Activated T-helper 1 cell treated with anti-CD3 and anti-CD28 coated beads, Interleukin-2, amount 50 U/mL, for 16 hours (primary cell): ENCODE measurements at places on chromosomes 12 and 14.

DNA sequence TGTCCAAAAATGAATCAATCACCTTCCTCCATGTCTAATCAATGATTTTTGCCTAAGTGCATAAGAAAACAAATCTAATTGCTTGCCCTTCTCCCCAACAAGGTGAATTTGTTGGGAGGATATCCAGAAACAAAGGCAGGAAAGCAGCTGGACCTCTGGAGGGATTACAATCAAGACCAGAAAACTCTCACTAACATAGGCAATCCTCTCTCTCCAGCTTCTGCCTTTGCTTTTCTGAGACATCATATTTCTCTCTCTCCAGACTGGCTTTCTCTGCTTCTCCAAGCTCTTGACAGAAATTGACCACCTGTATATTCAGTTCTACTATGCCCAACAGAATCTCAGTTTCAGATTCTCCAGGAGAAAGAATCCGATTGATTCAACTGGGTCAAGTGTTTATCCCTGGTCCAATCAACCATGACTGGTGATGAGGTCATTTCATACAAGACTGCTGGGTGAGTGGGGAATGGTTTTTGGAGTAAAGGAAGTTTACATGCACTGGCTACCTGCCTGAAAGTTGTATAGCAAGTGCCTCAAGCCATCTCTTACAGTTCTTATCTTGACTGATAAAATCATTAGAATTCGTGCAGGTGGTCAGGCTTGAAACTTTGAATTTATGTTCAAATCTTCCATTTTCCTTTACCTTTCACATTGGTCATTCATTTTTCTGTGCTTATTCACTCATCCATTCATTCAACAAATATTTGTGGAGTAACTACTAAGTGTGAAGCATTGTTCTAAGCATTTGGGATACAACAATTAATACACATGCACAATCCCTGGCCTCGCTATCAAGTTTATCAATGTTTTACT is 22.2 kb upstream of the CFAP54 start:
- DNase-seq, result no peak

GRCh38 chr14:54348001-54348611 is 48.7 kb upstream of the CDKN3 start:
- DNase-seq, result no peak

GRCh38 chr12:120686151-120686689 is 729 bp upstream of the MLEC start:
- DNase-seq, result peak; percentile 95

DNA sequence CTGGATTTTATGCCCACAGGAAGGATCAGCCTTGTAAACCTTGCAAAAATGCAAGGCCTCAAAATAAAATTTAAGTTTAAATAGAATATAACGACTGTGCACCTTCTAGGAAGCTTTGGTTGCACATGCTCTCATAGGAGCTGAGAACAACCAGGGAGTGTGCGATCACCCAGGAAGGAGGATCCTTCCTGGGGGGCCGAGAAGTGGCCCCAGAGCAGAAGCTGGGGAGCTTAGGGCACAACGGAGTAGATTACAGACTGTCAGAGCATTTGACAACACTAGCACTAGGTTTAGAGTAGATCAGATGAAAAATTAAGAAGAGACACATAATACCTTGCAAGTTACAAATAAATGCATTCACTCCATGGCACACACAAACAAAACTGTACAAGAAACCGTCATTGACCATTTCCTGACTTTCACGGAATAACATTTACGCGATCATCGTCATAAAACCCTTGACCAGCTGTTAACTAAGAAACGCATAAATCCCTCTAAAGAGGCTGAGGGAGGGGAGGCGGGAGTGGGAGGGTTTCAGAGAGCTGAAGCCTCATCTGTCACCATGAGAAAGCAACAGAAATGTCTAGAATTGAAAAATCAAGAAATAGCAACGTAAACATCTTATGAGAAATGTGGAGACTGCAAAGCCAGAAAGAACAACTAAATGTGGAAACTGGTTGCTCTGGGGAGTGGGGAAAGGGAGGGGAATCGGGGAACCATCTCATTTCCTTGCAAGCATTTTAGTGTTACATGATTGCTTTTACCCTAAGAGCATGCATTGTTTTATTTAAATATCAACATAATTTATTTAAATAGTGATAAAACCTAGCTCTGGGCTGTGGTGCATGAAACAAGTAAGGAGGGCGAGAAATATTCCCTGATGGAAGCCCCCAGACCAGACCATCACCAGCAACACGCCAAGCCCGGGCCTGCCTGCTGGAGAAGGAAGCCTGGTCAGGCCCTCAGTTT is 13.1 kb upstream of the CCDC85C start:
- DNase-seq, result no peak

DNA sequence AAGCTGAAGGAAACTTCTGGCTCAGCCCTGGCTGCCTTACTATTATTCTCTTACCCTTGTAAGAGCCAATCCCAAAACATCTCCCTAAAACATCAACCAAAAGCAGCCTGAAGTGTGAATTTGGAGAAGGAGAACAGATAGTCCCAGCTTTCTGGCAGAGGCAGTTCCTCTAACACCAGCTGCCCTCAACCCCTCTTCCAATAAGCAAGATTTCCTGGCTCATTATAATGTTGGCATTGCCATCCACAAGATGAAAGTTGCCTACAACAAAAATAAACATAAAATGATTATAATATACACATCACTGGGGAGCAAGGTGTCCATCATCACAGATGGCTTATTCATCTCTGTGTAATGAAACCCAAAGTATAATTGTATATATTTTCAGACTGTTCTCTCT is 352.5 kb upstream of the CCDC196 start:
- no peak for DNase-seq

- DNase-seq, result no peak
Observed at GRCh38 chr12:77861317-77861716, 30.6 kb downstream of the NAV3 start.

- DNase-seq, result no peak
Observed at GRCh38 chr14:101739446-101740141, 21.9 kb upstream of the PPP2R5C start.

DNA sequence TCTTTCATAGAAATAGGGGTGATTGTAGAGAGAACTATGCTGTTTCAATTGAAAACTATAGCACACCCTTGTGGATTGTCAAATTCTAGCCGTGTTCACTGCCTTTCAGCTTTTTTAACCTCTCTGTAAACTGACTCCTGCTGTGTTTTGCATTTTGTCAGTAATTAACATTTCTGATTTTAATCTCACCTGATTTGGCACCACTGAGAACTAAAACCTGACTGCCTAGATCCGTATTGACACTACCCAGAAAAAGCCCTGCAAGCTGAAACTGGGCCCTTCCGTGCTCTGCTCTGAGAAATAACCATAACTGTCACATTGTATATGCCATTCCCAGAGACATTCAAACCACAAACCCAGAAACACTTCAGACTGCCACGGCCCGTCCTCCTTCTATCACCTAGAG is 26.6 kb upstream of the ETV6 start:
- DNase-seq, result no peak

DNA sequence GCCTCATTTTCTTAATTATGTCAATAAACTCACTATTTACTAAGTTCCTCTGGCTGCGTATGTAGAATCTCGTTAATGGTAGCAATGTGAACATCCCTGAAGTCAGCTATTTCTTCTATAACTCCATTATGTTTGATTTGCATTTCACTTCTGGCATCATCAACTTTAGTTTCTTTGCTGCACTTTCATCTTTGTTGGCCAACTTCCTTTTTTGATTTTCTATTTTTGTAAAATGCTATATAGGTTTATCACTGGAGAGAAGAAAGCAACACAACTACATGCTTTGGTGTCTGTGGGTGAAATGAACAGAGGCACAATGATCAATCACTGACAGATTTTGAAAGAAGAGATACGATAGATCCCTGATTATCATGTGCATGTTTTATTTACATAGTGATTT is 58.5 kb upstream of the ATF7IP start:
- no peak for DNase-seq

GRCh38 chr12:10354502-10354901 is 35.3 kb downstream of the KLRK1 start:
- DNase-seq, result no peak

DNA sequence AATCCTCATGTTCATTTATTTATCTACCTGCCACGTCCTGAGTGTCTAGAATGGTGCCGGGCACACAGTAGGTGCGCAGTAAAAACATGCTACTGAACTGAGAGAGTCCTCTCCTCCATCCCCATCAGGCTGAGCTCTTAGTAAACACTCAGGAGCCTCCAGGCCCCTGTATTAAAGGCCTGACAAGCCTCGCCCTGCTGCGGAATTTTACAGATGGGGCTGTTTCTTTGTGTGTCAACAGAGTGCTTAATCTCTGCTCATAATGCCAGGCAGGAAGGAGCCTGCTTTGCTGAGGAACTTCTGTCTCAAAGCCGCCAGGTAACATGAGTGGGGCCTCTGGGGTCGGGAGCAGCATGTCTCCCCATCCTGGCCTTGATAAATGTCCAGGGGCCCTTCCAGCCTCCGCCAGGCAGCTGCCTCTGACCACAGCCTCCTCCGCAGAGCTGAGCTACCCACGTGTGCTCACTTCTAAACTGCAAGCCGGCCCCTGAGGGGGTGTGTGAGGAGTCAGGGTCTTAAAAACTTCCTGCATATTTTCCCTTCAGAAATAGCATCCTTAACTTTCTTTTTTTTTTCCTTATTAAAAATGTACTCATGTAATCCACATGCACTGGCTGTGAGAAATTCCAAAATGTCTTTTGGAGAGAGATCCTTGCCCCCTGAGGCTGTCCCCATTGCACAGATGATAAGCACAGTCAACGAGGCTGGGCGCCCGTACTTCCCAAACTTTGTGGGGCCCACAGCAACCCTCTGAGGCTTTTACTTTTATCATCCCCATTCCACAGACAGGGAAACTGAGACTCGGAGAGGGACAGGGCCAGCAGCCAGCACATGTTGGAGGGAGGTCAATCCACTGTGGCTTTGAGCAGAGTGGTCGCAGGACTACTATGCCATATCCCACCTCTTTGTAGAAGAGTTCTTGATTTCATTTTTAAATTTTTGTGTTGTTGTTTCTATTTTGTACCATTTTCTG is 116.0 kb upstream of the NCOR2 start:
- no peak for DNase-seq

DNA sequence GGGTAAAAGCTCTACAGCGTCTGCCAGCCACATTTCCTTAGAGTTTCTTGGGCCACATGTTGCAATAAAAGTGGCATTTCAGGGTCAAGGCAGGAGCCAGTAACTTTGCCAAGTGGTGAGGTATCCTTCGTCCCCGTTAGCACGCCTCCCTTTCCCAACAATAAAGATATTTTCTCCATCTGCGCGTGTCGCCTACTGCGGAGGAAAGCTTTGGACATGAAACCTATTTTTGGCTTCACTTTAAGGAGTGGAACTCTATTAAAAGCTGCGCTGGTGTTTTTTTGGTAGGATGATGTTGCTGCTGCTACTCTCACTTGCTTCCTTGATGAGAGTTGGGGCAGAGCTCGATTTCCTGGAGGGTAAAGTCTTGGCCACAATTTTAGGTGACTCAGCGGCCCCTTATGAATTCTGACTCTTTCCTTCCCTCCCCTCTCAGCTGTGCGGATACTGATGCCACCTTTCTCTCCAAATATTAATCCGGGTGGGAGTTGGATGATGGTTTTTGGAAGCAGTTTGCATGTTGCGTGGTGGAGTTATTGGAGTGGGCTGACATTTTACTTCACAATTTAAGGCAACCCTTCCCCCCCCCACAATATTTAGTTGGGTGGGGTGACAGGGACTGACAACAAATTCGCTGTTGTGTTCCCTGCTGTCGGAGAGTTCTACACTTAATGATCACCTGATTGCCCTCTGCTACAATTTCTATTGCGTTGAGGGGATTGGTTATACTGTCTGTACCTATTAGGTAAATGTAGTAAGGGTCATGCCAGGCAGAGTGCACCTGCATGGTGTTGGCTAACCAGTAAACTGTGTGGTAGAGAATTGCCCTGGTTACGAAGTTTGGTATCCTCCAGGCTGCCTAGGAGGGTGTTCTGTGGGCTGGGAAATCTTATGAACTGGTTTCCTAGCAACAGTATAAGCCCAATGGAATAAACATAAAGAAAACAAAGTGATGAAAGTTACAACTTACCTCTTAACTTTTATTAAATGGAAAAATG is 1.1 kb downstream of the CCDC91 start:
- no peak for DNase-seq

DNA sequence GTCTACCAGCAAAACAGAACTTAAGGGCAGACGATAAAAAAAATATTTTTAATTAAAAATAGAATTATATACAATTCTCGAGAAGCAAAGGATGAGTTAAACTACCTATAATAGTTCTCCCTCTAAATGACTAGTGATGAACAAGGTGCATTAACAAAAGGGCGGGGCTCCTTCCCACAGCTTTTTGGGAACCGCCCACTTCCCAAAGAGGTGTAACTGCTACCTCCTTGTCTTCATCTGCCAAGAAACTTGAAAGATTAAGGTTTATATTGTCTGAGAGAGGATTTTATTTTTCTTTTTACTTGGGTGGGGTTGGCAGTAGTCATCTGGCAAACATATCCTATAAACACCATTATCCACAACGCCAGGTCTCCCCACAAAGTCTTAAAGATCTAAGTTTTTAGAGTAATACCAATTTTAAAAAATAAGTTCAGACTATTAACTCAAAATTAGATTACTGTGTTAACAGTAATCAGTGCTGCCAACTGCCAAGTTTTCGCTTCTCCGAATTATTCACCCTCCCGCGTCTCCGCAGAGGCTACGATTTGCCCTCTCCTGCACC is 938 bp downstream of the RALGAPA1 start:
- no peak for DNase-seq

DNA sequence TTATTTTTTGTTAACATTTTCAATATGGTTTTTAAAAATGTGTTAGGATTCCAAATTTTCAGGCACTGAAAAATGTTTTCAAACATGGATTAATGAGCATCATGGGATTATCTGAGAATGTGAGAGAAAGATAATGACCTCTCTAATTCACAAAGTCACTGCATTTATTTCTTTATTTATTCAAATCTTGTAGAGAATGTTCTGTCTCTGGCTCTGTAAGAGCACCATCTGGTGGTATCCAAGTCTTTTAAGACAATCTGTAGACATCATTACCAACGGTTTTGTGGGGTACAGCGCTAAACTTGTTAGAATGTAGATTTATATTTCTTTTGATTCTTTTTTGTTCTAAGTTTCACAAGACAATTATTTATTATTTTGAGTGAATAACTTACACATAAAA is 956.0 kb upstream of the NOVA1 start:
- no peak for DNase-seq

- no peak for DNase-seq
Observed at GRCh38 chr12:49733219-49734017, 7.9 kb upstream of the TMBIM6 start.

DNA sequence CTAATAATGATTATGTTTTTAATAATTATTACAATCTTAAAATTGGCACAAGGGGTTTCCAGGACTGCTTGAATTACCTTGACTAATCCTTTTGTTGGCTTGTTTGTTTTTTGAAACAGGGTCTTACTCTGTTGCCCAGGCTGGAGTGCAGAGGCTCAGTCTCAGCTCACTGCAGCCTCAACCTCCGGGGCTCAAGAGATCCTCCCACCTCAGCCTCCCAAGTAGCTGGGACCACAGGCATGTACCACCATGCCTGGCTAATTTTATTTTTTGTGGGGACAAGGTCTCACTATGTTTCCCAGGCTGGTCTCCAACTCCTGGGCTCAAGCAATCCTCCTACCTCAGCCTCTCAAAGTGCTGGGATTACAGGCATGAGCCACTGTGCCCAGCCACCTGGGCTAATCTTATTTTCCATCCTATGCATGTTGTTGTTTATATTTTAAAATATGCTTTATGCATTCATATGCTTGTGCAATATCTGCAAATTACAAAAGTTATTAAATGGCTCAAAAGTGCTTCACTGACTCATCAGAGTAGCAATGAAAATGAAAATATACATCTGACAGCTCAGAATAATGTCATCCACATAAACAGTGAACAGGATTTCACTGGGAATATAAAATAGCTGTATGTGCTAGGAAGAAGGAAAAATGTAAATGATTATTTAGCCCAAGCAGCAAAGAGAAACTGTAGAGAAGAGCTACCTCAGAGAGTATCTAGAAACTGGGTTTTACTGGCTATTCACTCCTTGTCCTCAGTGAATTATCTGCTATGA is 24.8 kb upstream of the PLEKHG6 start:
- DNase-seq, result no peak
